Activated naive CD8-positive, alpha-beta T cell treated with anti-CD3 and anti-CD28 coated beads for 36 hours (primary cell): ENCODE measurements at places on chromosomes 16 and 17.

DNA sequence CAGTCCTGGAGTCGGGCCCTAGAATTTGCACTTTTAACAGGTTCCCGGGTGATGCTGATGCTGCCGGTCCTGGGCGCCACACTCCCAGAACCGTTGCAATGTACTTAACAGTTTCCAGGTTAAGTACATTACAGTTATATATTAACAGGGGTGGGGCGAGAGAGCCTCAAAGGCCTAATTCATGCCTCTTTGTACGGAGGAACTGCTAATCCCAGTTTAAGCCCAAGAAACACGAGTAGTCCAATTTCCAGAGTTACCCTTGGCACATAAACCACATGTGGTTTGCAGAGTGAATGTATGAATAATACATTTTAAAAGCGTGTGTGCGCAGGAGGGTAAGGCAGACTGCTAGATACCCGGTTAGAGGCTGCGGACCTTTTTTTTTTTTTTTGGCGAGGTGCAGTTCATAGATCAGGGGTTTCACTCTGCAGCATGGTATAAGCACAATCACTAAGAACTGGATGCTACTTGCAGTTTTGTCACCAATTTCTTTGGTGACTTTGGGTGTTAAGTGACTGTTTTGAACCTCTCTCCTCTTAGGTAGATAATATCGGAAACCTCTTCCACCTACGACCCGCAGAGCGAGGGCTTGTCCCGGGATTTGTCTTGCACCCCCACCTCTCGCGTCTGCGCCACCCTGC lies 713 bp downstream of the COX11 start:
- DNase-seq, result peak; percentile 3

- DNase-seq, result no peak
Observed at GRCh38 chr17:40338941-40339649, 25.4 kb downstream of the GJD3 start.

- DNase-seq, result no peak
Observed at GRCh38 chr17:28684963-28685362, 23.0 kb downstream of the SUPT6H start.

DNA sequence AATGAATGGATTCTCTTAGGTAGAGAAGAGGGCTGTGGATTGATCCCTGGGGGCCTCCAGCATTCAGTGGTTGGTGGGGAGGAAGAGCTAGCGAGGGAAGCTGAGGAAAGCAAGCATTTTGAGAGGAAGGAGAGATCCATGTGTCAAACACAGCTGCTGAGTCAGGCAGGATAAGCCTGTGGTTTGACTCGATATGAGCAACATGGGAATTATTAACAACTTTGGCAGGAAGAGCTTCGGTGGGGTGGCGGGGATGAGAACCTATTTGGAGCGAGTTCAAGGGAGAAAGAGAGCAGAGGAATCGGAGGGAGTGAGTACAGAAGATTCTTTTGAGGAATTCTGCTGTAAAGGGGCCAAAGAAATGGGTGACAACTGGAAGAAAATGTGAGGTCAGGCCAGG lies 59.5 kb upstream of the CDC42EP4 start:
- DNase-seq, result no peak

GRCh38 chr17:37148156-37148555 lies 199.4 kb downstream of the AATF start:
- no peak for DNase-seq

DNA sequence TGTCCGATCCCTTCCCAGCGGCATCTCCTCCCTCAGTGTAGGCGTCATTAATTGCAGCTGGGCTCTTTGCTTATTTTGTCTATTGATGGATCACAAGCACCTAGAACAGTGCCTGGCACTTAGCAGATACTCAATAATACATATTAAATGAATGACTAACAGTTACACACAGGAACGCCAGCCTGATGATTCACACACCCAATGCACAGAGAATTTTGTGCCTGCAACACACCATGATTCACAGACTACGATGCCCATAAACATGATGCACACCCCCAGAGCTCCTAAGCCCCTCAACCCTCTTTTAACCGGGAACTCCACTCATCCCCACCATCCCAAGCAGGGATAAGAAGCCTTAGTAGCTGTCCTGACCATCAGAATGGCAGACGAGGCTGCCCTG lies 66.6 kb upstream of the TMEM97 start:
- no peak for DNase-seq

DNA sequence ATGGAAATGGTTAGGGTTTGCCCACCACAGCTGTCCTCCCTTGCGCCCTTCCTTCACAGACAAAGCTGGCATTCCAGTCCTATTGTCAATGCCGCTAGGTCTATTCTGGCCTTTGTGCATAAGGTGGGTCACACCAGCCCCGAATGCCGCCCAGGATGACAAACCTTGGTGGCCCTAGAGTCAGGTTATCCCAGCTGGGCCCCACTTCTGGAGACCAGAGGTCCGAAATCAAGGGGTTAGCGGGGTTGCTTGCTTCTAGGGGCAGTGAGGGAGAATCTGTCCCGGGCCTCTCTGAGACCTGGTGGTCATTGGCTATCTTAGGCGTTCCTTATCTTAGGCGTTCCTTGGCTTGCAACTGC lies 472.1 kb downstream of the SOX9 start:
- DNase-seq, result no peak

DNA sequence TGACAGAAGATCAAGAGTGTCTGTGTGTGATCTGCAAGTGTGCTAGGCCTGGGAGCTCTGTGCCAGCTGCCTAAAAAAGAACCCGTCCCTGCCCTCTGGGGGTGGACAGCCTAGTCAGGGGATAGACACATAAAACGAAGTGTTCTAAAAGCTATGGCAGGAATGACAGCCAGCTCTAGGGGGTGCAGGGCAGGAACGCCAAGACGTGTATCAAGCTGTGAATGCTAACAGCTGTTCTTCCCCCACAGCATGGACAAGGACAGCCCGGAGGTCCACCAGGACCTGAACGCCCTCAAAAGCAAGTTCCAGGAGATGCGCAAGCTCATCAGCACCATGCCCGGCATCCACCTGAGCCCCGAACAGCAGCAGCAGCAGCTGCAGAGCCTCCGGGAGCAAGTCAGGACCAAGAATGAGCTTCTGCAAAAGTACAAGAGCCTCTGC lies 5.1 kb downstream of the RASD1 start:
- no peak for DNase-seq

DNA sequence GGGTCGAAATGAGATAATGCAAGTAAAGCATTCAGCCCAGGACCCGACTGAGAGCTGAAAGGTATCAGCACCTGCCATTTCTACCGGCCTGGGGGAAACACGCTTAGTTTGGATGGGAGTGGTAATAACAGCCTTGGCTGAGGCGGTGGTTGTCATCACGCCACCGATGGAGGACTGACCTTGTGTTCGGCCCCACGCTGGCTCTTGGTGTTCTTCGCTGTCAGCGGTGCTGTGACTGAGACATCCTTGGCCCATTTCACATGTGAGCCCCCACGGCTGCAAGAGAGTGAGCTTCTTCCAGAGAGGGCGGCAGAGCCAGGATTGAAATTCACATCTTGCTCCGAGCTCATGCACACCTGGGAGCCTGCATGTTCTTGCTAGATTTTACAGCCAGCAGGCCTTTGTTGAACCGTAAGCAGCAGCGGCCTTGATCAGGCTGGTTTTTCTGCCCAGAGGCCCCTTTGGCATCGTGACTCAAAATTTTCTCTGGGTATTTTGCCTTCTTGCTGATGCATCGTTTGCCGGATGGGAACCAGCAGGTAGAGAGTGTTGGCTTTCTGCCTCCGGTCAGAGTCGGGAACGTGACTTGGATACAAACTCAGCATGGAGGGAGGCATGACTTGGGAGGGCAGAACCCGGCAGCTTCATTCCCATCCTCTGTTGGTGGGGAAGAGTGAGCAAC lies 341.5 kb downstream of the SNX29 start:
- DNase-seq, result no peak
